Activated CD8-positive, alpha-beta memory T cell treated with anti-CD3 and anti-CD28 coated beads for 4 hours (primary cell): ENCODE measurements at places on chromosomes 3 and 15.

DNA sequence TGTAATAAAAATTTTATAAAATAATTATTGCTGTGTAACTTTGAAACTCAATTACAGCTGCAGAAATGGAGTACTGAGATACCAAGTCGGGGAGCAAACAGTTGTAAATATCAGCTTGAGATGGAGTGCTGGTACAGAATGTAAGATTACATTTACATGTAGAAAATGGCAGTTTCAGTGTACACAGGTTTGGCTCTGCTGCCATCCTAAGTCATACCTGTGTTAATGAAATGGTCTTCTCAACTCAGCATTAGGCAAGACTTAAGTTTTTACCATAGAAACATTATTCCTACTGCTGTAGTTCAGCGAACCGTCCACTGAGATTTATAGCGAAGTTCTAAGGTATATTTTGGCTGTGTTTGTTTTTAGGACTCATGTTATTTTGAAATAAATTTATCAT, 110.1 kb upstream of the TBL1XR1 start:
- DNase-seq = no peak

DNA sequence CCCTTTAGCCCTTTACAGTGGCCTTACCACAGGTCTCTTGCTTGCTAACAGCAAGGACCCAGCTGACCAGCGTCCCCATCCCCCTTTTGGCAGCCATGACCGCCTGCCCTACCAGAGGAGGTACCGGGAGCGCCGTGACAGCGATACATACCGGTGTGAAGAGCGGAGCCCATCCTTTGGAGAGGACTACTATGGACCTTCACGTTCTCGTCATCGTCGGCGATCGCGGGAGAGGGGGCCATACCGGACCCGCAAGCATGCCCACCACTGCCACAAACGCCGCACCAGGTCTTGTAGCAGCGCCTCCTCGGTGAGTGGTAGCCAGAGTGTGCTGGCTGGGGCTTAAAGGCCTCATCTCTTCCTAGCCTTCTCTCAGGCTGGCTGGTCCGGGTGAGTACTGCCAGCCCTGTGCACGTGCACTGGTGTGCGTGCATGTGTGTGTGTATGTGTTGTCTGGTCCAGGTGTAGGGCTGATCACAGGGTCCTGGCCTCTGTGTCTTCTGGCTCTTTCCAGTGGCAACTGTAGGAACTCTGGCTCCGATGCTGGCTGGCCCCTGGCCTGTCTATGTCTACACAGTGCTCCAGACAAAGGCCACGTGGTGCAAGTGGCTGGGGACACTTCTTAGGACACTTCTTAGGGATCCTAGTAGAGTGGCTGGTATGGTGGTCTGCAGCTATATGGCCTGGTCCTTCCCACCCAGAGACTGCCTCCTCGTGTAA, 4.4 kb downstream of the CLK3 start:
- no peak for DNase-seq

DNA sequence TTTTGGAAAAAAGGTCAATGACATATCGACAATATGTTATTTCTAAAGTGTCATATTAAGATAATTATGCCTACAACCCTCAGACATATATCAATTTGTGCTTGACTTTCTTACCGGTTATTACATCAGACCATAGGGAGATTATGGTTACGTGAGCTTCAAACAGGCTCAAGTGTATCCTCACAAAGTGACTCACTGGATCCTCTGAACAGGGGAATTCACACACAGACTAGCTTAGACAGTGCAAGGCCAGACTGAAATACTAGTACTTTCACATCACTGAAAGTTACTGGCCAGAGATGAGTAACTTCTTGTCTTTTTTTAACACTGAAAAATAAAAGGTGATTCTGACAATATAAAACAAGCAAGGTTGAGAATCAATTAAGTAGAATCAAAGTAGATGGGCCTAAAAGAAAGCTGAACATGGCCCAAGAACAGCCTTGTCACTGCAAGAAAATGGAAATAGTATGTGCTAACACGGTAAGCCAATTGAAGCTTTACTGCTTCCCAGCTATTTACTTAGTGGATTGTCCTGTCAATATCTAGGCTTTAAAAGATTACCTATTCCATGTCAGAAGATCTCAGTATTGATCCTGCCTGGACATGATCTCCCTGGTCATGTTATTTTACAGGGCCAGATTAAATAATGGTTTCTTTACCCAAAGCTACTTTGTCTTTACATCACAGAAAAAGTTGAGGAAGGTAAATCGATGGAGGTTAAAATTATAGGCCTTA, 848.6 kb downstream of the ROBO1 start:
- DNase-seq = no peak

DNA sequence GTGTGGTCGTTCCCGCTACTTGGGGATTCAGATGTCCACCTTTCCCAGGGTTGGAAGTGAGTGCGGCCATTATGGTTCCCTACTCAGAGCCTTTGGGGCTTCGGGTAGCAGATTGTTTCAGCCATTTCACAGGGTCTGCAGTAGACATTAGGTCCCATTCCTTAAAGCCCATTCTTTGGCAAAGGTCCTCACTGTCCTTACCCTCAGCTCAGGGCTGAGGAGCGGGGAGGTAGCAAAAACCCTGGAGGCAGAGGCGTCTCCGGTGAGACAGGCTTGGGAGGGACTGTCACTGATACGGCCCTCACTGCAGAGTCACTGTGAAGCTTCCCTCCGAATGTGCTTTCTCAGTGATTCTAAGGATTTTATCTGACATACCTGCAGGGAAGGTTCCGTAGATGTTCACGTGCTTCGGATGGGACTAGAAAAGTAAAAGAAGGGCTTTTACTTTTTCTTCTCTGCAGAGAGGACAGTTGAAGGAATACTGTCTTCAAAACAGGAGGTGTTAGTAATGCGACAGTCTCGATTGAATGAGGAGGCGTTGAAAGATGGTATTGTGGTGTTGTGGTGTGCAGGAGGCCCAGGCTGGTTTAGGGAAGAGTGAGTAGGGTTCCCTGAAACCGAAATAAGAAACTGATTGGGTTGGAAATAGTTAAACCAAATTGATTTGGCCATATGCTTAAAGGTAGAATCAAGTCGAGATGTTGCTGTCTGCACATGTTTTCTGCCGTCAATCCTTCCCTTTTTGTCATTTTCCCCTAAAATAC, 630 bp downstream of the ATP6V1A start:
- no peak for DNase-seq

- DNase-seq = peak; percentile 9
Observed at GRCh38 chr15:82197733-82198594, 64.6 kb downstream of the EFL1 start.

- DNase-seq = no peak
Observed at GRCh38 chr3:38250198-38250597, 15.4 kb upstream of the SLC22A13 start.

GRCh38 chr3:55654123-55654760, 167.1 kb upstream of the WNT5A start:
- no peak for DNase-seq

DNA sequence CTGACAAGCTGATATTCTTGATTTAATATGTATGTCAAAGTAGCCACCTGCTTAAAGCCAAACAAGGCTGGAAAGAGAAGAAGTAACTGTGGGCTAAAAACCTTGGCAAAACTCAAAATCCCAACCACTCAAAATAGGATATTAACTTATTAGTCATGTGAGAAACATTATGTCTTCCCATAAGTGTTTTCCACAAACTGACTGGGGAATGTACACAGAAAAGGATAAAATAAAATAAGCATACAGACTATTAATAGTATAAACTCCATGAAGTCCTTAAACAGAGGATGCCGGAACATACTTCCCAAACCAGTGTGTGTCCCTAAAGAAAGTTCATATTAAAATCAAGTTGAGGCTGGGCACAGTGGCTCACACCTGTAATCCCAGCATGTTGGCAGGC, 263.7 kb upstream of the THBS1 start:
- DNase-seq = no peak

DNA sequence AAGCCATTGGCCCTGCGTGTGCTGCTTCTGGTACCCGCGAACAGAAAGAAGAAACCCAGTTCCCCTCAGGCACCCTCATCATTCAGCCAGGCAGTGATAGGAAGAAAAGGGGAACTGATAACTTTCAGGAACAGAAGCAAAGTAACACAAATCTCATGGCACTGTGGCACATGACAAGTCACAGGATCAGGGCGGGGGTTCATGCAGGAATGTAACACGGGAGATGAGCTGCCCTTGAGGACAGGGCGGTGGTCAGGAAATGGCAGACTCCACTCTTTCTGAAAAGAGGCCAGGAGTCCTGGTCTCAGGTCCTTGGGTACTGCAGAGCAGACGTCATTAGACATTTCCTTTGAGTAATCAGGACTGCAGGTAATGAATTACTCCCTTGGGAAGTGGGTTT, 95.5 kb downstream of the CCNL1 start:
- DNase-seq = no peak

DNA sequence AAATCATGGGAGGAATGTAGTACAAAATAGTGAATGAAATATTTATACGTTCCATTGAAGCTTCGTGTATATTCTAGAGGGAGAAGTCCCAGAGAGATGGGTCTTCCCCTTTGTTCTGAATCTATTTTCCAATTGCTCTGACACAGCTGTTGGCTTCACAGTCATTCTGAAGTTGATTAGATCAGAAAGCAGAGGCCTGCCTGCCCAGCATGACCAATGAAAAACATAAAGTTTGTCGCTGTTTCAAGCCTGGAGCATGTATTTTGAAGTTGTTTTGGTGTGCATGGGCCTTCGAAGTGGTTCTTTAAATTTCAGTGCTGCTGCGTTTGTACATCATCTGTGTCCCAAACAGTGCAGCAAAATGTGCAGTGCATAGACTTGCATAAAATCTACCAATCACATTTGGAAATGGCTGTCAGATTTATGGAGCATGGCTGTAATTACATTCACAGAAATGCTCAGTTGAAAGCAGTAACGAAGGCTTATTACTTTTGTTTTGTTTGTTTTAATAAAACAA, 31.0 kb upstream of the RBMS3 start:
- no peak for DNase-seq

DNA sequence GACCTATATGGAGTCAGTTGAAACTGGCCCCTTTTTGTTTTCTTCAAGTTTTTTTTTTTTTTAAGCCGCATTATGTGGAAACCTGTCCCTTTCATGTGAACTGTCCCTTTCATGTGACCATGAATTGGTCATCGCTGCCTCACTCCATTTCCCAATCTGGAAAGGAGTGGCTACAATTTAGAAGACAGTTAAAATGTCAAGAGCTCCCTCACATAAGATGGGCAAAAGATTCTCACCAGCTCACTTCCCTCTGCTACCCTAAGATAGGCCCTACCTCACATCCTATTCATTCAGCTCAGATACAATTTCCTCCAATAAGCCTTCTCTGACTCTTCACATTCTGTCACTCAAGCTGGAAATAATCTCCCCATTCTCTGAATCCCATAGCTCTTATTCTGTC, 111.3 kb upstream of the BCL6 start:
- DNase-seq = no peak

DNA sequence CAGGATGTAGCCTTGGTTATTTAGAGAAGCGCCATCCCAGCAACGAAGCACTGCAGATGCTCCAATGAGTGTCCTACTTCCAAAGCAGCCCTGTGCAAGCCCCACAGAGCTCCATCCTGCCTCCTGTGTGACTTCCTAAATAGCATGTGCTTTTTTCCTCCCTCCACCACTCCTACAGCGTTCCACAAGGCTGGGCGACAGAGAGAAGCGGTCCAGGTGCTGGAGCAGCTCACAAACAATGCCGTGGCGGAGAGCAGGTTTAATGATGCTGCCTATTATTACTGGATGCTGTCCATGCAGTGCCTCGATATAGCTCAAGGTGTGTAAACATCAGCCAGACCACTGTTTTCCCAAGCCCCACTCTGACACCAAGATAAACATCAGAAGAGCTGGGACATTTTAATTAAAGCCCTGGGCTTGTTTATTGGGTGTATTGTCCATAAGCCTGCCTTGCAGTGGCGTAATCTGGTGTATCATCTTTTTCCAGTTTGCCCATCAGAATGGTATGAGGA, 22.2 kb upstream of the RHO start:
- DNase-seq = no peak

DNA sequence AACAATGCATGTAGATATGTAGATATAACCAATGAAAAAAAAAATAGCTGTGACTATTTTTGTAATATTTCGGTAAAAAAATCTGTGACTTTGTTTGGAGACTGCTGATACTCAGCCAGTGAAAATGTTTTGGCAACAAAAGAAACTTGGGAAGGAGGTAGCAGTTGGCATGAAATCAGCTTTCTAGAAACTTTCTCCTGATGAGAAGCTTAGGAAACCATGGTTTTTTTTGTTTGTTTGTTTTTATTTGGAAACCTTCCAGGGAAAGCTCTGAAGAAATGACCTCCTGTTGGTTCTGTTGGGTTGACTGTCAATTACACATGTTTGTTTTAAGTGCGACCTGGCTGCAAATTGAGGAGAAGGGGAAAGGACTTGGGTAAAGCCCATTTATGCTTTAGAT, 445.9 kb downstream of the UNC13C start:
- DNase-seq = no peak

GRCh38 chr3:144394032-144394431, 422.4 kb downstream of the DIPK2A start:
- no peak for DNase-seq

DNA sequence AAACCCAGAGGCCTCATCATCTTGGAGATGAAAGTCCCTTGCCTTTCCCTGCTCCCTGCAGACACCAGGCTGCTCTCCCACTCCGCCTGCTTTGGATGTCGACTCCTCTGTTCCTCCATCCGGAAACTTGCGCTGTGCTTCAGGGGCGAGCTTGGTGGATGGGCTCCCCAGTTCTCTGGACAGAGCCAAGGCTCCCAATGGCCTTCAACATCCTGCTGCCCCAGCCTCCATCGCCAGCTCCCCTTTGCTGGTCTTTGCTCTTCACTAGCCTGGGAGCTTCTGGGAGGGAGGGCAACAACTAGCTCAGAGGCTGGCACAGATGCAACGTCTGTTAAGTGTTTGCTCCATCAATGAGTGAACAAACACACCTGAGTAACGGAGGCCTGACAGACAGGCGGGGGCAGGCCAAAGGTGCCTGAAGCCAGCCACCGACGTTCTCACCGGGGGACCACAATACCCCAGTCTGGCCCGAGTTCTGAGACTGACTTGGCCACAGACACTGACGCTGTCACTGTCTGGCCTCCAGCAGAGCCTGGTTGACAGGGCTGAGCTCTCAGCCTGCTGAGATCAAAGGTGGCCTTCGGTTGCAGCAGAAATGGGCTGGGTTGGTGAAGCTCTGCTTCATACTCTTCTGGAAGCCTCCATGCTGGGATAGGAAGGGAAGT, 39.0 kb downstream of the RGMA start:
- DNase-seq = no peak

DNA sequence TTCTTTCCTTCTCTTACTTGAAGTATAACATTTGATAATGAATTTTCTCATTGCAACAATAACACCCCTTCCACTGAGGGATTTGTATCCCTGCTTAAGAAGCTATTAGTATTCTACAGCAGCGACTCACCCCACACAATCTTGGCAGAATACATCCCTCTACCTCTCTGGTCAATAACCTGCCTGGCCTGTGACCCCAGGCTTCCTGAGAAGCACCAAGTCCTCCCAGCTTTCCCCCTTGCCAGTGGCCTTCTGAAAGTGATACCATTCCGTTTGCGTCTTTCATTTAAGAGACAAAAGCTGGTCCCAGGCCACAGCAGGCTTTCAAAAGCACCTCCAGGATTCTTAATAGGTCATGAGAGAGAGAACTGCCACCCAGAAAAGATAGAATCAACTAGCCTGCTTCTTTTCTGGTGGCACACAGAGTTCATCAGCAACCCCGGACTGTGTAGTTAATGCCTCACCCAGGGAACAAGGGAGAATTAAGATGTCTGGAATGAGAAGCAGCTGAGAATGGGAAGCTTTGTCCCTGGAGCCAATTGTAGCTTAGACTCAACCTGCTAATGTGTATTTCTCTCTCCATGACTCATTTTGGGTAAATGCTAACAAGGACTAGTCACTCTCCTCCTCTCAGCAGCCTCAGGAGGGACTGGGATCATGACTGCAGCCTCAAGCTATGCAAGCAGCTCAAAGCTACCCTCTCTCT, 101.0 kb upstream of the CPNE4 start:
- DNase-seq = no peak

GRCh38 chr3:192957441-192958021, 39.9 kb upstream of the MB21D2 start:
- no peak for DNase-seq
